ENCODE measurements at places on chromosomes 16 and 17. TPM values are rescaled to one million over a fixed set of nuclear protein-coding genes. Genes with fewer than 3 reads are reported as not detected.

The PRSS27 gene
- 2.4 TPM for total RNA-seq

The SGCA gene
- total RNA-seq: 3.8 TPM

The TMEM220 gene
- total RNA-seq: 7.4 TPM

The CA7 gene
- total RNA-seq: not detected

The CSH2 gene
- total RNA-seq: not detected

The RPL23 gene
- total RNA-seq: 1,753 TPM

The RGS11 gene
- total RNA-seq: not detected

The NPIPB13 gene
- total RNA-seq: 59.6 TPM

The CORO7 gene
- 114 TPM for total RNA-seq

The CCL1 gene
- not detected for total RNA-seq

The GRB7 gene
- total RNA-seq: 0.84 TPM

The METTL23 gene
- 64.0 TPM for total RNA-seq

The HCRT gene
- not detected for total RNA-seq

The FGF11 gene
- 4.6 TPM for total RNA-seq

The OTOA gene
- 0.07 TPM for total RNA-seq

The TBC1D26 gene
- total RNA-seq: 0.46 TPM
